ENCODE measurements at places on chromosomes 3 and 15.

DNA sequence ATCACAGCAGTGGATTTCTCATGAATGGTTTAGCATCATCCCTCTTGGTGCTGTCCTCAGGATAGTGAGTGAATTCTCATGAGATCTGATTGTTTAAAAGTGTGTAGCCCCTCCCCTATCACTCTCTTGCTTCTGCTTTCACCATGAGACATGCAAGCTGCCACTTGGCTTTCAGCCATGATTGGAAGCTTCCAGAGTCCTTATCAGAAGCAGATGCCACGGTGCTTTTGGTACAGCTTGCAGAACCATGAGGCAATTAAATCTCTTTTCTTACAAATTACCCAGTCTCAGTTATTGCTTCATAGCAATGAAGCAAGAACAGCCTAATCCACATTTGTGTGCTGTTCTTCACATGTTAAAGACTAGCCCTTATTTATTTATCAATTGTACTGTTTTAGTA, 495.2 kb upstream of the EPHA6 start:
- no peak for DNase-seq

GRCh38 chr3:125200731-125201139, 11.8 kb downstream of the SLC12A8 start:
- DNase-seq: no peak

GRCh38 chr3:129182390-129183185, 1.1 kb downstream of the CNBP start:
- DNase-seq: peak; percentile 26

DNA sequence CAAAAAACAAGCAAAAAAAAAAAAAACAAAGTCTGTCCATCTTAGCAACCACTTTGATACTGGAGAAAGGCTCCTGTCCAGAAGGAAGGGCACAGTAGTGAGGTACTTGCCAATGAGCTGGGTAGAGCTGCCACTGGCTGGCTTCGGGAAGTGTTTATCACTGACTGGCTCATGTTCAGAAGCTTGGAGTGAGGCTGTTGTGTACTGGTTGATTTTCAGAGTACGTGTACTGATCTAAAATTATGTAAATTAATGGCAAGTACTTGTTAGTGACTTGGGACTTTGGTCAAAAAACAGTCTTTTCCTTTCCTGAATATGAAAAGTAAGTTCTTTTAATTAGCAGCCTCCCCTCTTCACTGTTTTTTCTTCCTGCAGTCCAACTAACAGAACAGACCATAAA, 979 bp upstream of the ZNF621 start:
- DNase-seq: no peak

DNA sequence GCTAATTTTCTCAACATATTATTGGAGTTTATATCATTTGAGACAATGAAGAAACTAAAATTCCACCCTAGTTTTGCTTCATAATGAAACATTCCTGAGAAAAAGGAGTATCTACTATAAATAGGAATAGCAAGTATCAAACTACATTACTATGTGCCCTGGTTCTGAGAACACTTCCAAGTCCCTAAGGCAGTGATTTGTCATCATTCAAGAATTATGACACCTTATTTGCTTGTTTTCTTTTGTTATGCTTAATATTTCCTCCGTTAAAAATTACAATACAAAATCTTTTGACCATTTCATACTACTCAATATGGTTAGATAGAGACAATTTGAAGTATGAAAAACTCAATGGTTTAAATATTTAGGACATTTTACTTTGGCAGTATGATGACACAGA, 707.8 kb upstream of the GOLIM4 start:
- DNase-seq: no peak

DNA sequence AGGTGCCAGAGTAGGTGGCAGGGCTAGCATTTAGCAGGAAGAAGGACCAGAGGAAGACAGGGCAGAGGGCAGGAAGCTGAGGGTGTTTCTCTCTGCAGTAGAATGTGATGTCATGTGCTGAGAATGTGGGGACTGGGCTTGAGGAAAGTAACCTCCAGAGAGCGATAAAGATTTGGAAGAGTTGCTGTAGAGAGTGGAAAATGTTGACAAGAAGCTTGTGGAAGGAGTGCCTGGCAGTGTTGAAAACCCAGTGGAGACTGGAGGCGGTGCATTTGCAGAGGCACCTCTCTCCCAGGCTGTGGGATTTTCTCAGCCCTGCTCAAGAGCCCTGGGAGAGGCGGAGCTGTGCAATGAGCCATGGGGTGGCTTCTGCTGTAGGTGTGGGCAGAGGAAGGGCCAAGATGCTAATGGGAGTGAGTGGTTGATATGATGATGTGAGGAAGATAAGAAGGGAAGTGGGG, 54.8 kb downstream of the MESD start:
- no peak for DNase-seq

All from DMS79 treated with DMSO at 0.1 percent for 48 hours (cell line).